ENCODE measurements at places on chromosomes 16 and 17.

DNA sequence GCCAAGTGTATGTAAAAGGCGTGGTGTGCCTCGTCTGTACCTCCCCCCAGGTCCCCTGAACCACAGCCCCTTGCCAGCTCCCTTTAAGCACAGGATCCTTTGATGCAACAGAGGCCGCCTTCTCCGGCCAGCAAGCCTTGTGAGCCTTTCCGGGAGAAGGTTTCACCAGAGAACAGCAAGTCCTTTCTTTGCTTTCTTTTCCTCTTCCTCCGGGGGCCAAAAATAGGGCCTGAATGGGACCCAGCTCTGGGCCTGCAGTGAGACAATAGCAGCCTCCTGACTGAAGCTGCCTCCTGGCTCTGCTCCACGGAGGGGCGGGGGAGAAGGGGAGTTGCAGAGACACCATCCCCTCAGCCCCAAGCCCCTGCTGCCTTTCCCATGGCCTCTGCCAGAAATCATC is 9.0 kb downstream of the ADGRG1 start:
- DNase-seq, result no peak

DNA sequence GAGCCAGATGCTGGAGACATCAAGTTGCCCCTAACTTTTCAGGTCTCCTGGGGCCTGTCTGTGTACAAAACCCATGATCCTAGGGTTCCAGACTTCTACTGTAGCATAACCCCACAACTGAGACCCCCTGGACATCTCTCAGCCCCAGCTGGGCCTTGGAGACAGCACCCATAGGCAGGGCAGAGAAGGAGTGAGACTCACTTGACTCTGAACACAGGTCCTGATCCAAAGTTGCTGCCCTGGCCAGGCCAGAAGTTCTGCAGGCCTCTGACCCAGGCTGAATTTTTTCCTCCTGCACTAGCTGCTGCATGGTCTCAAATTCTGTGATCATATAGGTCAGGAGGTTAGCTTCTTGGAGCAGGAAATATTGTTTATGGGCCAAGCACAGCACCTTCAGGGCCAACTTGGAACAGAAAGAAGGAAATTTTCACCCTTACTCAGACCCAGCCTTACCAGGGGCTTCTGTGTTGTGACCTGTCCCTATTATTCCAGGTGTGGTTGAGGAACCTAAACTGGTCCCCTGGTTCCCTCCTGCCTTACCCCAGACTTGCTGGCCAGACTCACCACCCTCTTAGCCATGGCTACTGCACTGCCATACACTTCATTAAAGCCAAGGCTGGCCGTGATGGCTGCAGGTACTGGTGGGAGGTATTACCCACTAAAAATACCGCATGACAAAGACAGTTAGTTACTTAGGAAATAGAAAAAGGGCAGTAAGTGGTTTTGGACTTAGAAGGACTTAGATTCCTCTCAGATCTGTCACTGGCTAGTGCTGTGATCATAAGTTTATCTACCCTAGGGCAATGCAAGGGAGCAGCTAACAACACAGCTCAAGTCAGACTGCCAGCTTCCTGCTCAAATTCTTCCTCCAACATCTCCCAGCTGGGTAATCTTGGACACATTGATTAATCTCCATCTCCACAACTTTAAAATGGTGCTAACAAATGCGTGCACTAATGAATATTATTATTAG is 2180.1 kb downstream of the TP53TG3F start:
- no peak for DNase-seq

GRCh38 chr17:77304051-77304745 is 163.4 kb downstream of the SEC14L1 start:
- no peak for DNase-seq

DNA sequence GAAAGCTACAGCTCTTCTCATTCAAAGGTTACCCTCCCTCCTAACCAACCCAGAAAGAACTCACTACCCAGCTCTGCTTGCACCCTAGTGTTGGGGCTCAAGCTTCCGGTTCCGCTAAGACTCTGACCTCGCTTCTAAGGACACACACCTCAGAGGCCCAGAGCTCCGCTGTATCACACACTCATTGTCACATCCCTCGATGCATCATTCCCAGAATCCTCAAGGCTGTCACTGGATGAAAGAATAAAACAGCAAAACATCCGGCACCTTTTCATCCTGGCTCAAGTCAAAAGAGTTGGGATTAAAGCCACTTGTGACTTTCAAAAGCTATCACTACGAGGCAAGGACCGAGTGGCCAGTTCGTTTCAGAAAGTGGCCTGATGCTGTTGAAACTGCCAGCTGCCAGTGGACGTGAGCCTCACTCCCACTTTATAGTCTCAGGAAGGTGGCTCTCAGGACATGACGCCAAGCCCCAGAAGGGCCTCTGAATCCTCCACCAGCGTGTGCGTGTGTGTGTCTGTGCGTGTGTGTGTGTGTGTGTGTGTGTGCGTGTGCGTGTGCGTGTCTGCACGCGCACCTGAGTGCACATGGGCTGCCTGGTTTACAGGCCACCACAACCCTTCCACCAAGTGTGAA is 29.0 kb downstream of the ZFHX3 start:
- no peak for DNase-seq

- DNase-seq, result no peak
These were observed 398 bp downstream of the LGALS9 start for GRCh38 chr17:27631411-27631760.

DNA sequence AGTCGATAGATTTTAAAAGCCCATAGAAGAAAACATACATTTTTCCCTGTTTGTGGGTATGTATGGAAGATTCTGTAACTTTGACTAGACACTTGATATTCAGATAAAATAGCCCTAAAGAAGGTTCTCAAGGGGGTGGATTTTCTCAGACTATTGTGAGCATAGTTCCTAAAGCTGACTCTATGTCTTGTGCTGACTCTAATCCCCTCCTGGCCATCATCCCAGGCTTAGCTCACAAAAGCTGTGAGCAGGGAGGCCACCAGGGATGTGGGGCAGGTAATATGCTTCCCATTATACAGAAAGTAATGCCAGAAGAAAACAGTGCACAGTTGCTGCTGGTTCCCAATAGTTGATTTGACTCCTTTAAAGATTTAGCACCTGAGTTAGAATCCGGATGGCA is 32.0 kb downstream of the CDH13 start:
- DNase-seq, result no peak
